ENCODE measurements at places on chromosomes 13 and 19. TPM values are rescaled to one million over a fixed set of nuclear protein-coding genes. Genes with fewer than 3 reads are reported as not detected.

The TPRX1 gene
- total RNA-seq = not detected

The TEKTIP1 gene
- 1.2 TPM for total RNA-seq

The CNFN gene
- not detected for total RNA-seq

The PABPC3 gene
- total RNA-seq = 1.3 TPM

The FFAR1 gene
- total RNA-seq = 0.08 TPM

The OR7D2 gene
- not detected for total RNA-seq

The TEX101 gene
- not detected for total RNA-seq

The FCAR gene
- total RNA-seq = not detected

The SHISA7 gene
- total RNA-seq = not detected

The LEUTX gene
- total RNA-seq = not detected

DNA sequence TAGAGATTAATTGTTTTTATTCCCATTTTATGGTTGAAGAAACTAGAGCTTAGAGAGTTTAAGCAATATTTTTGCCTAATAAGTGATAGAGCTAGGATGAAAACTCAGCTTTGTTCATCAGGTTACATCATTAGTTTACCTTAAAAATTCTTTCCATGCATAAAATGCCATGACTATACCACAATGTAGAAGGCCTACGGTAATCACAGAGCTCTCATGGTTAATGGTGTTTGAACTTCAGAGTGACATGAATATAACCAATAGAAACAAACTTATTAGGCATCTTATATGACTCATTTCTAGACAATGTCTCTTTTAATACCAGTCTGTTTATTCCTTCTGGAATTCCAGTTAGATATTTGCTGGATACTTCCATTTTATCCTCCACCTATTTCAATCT, 78.5 kb downstream of the FGF9 start:
- H3K36me3 ChIP-seq = no peaks in the 10 kb centered on the region
- H3K4me1 ChIP-seq = no peaks in the 10 kb centered on the region
- H3K27ac ChIP-seq = no peak overlapping the region
- peaks cover 20% of the 10 kb centered on the region for H3K27me3 ChIP-seq
- H3K4me3 ChIP-seq = no peak overlapping the region
- DNase-seq = no peak

GRCh38 chr19:32273483-32273882, 71.9 kb upstream of the ZNF507 start:
- peaks cover 26% of the 10 kb centered on the region for H3K27me3 ChIP-seq
- H3K27ac ChIP-seq = no peak overlapping the region
- no peaks in the 10 kb centered on the region for H3K4me1 ChIP-seq
- DNase-seq = no peak
- H3K4me3 ChIP-seq = no peak overlapping the region
- no peaks in the 10 kb centered on the region for H3K36me3 ChIP-seq

DNA sequence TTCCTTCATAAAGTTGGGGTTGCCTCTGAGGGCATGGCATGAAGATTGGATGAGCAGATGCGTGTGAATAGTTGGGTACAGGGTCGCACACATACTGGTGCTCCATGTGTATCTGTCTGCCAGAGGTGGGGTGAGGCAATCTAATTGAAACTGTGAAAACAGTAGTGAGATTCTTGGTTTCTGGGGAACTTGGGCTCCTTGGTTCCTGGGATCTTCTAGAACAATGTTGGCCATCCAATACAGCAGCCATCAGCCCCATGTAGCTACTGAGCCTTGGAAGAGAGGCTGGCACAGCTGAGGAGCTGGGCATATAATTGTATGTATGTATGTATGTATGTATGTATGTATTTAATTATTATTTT, 616 bp downstream of the FCHO1 start:
- no peaks in the 10 kb centered on the region for H3K27me3 ChIP-seq
- H3K4me3 ChIP-seq = peak overlapping the region; percentile 95

DNA sequence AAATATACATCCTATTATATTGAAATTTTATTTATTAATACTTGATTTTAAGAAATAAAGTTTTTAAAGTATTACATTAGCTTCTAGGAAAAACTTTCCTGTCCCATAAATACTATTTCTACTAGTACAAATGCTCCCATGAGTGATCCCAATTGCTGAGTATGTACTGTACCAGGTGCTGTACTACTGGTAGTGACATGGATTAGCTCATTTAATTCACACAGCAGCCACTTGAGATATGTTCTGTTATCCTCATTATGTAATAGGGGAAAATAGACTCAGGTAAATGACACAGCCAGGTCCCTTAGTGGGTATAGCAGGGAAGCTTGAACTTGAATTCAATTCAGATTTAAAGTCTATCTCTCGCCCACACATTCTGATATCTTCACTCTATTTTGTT, 363.1 kb downstream of the FGF14 start:
- H3K36me3 ChIP-seq = no peaks in the 10 kb centered on the region
- no peak for DNase-seq
- H3K27me3 ChIP-seq = no peaks in the 10 kb centered on the region
- no peak overlapping the region for H3K4me3 ChIP-seq
- H3K4me1 ChIP-seq = no peaks in the 10 kb centered on the region
- no peak overlapping the region for H3K27ac ChIP-seq

- peaks cover 6% of the 10 kb centered on the region for H3K4me1 ChIP-seq
- no peaks in the 10 kb centered on the region for H3K36me3 ChIP-seq
- H3K27me3 ChIP-seq = peaks cover 7% of the 10 kb centered on the region
These were observed 31.9 kb upstream of the ATP11A start for GRCh38 chr13:112657850-112658445.

DNA sequence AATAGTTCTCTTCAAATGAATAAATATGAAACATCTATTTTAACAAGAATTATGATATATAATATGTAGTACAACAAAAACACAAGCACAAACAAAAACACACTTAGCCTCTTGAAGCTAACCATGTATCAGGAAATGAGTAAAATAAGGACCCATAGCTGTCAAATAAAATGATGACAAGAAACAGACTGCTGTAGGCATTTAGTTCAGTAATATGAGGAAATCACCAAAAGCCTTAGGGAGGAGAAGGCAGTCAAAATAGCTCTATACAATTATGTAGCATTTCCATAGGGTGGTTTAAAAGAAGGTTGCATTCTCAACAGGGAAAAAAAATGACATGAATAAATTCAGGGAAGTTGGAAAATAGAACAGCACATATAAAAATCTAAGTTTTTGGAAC, 163.4 kb downstream of the PCDH20 start:
- H3K4me3 ChIP-seq = no peak overlapping the region
- H3K27ac ChIP-seq = no peak overlapping the region
- no peaks in the 10 kb centered on the region for H3K36me3 ChIP-seq
- H3K27me3 ChIP-seq = no peaks in the 10 kb centered on the region
- no peak for DNase-seq

- DNase-seq = no peak
- no peaks in the 10 kb centered on the region for H3K4me1 ChIP-seq
- no peaks in the 10 kb centered on the region for H3K36me3 ChIP-seq
- H3K27me3 ChIP-seq = no peaks in the 10 kb centered on the region
- H3K27ac ChIP-seq = no peak overlapping the region
These were observed 47.0 kb upstream of the GSX1 start for GRCh38 chr13:27745301-27745700.

DNA sequence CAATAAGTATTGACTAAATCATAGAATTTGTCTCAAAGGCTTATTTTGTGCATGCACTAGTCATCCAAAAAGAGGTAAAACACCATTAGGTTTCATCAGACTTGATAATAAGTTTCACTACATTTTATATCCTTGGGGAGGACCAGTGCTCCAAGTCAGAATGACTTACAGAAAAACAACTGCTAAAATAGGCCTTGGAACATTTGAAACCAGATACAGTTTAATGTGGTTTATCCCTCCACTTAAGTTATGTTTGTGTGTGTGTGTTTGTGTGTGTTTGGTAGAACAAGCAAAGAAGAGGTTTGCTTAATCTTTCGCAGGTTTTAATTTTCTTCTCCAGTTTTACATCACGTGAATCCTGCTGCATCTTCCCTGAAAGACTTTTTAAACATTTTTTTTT, 570.9 kb downstream of the PCDH9 start:
- H3K4me3 ChIP-seq = no peak overlapping the region
- H3K27ac ChIP-seq = no peak overlapping the region
- H3K4me1 ChIP-seq = no peaks in the 10 kb centered on the region
- H3K27me3 ChIP-seq = no peaks in the 10 kb centered on the region
- no peak for DNase-seq

DNA sequence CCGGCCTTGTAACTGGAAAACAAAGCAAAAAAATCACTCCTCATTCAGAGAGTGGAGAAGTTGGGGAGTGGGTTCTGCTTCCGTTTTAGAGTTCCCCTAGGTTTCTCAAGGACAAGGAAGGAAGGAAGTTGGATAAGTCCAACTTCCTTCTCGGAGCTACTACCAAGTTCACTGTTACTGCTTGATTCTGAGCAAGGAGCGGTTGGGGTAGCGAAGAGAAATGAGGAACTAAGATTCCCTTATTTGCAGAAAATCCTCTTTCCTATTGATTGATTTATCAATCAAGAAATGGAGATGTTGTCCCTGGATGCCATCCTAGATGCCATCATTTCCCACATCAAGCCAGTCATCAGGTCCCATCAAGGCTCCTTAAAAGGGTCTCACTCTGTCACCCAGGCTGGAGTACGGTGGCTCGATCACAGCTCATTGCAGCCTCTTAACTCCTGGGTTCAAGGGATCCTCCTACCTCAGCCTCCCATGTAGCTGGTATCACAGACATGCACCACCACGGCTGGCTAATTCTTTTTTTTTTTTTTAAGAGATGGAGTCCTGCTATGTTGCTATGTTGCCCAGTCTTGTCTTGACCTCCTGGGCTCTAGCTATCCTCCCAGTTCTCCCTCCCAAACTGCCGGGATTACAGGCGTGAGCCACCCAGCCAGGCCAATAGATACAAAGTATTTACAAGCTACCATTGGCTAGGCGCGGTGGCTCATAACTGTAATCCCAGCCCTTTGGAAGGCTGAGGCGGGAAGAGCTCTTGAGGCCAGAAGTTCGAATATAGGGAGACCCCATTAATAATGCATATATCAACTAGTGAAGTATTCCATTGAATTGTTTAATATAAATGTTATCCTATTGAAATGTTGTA, 809 bp upstream of the B9D2 start:
- peaks cover 19% of the 10 kb centered on the region for H3K4me1 ChIP-seq
- peak overlapping the region; percentile 90 for H3K4me3 ChIP-seq
- peak overlapping the region; percentile 96 for H3K27ac ChIP-seq

DNA sequence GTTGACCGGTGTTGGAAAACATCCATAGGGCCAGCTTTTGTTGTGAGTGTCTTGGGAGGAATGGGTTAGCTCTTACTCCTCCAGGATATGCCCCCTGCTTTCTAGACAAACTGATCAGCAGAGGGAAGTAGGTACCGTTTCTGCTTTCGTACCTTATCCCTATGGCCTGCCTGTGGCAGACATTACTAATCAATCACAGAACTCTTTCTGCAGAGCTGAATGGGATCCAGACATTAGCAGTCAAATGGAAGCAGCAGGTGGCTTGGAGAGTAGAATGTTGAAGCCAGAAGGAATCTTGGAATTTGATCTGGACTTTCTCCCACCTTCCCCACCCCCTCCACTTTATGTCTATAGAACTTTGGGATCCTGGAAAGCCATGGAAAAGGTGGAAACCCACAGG, 17.1 kb downstream of the NWD1 start:
- no peaks in the 10 kb centered on the region for H3K36me3 ChIP-seq
- no peak overlapping the region for H3K4me3 ChIP-seq
- no peaks in the 10 kb centered on the region for H3K4me1 ChIP-seq
- H3K27me3 ChIP-seq = peaks cover 20% of the 10 kb centered on the region

- no peaks in the 10 kb centered on the region for H3K4me1 ChIP-seq
- H3K27me3 ChIP-seq = no peaks in the 10 kb centered on the region
- H3K36me3 ChIP-seq = no peaks in the 10 kb centered on the region
These were observed 588.5 kb downstream of the GPC5 start for GRCh38 chr13:91986761-91987483.

- no peaks in the 10 kb centered on the region for H3K27me3 ChIP-seq
- H3K36me3 ChIP-seq = no peaks in the 10 kb centered on the region
- no peak overlapping the region for H3K4me3 ChIP-seq
- no peak for DNase-seq
These were observed 338.2 kb downstream of the UQCRFS1 start for GRCh38 chr19:28874742-28875141.

DNA sequence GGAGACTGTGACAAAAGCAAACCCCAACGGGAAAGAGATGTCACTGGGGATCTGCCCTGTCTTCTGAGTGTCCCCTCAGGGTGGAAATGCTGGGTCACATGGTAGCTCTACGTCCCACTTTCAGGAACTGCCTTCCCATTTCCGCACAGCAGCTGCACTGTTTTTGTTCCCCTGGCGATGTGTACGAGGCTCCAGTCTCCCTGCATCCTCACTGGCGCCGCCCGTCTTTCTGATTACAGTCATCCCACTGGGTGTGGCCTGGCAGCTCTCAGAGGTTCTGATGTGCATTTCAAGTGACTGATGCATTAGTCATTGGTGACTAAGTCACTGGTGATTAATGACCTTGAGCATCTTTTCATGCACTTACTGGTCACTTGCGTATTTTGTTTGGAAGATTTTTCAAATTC, 21.2 kb downstream of the PCID2 start:
- peaks cover 25% of the 10 kb centered on the region for H3K4me1 ChIP-seq
- H3K27ac ChIP-seq = peak overlapping the region; percentile 30
- peaks cover 36% of the 10 kb centered on the region for H3K36me3 ChIP-seq
- H3K27me3 ChIP-seq = no peaks in the 10 kb centered on the region

DNA sequence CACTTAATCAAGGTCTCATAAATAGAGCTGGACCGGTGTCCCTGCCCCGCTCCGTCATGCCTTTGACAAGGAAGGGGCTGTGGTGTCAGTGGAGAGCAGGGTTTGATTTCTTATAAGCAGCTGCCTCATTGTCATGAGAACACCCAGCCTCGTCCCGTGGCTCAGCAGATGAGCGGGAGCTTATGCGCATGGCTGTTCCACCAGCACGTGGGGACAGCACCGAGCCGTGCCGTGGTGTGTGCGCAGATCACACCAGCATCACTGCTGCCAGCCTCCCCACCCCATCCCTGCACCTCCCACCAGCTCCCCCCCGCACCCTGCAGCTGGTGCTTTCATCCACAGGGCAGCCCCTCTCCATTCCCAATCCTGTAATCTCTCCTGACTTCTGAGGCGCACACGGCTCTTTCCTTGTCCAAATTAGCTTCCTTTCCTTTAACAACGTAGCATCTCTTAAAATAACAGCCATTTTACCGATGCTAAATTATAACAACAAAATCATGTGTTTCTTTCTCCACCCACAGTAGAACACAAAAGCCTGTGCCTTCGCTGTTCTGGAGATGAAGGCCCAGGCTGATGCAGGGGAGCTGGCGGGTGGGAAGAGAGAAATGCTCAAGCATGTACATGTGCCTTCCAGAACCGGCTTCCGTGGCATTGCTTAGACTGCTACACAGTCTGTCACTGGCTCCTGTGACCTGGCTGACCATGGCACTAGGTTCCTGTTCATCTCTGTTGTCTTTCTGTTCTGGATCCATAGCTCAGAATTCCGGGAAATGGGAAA, 96.8 kb downstream of the RAB20 start:
- no peaks in the 10 kb centered on the region for H3K4me1 ChIP-seq
- DNase-seq = no peak
- H3K27ac ChIP-seq = no peak overlapping the region
- no peak overlapping the region for H3K4me3 ChIP-seq

GRCh38 chr13:108700422-108701170, 71.2 kb downstream of the MYO16 start:
- no peaks in the 10 kb centered on the region for H3K4me1 ChIP-seq
- no peak overlapping the region for H3K4me3 ChIP-seq
- H3K27ac ChIP-seq = no peak overlapping the region
- no peaks in the 10 kb centered on the region for H3K36me3 ChIP-seq

- no peak for DNase-seq
- H3K27me3 ChIP-seq = no peaks in the 10 kb centered on the region
- H3K4me1 ChIP-seq = peaks cover 32% of the 10 kb centered on the region
- peaks cover 4% of the 10 kb centered on the region for H3K36me3 ChIP-seq
- H3K27ac ChIP-seq = no peak overlapping the region
These were observed 12.3 kb downstream of the PLD3 start for GRCh38 chr19:40360708-40361241.
